ENCODE measurements at places on chromosomes 3 and 15.

- no peak for DNase-seq
Measured at GRCh38 chr3:151604891-151605290, 128.8 kb upstream of the AADACL2 start.

DNA sequence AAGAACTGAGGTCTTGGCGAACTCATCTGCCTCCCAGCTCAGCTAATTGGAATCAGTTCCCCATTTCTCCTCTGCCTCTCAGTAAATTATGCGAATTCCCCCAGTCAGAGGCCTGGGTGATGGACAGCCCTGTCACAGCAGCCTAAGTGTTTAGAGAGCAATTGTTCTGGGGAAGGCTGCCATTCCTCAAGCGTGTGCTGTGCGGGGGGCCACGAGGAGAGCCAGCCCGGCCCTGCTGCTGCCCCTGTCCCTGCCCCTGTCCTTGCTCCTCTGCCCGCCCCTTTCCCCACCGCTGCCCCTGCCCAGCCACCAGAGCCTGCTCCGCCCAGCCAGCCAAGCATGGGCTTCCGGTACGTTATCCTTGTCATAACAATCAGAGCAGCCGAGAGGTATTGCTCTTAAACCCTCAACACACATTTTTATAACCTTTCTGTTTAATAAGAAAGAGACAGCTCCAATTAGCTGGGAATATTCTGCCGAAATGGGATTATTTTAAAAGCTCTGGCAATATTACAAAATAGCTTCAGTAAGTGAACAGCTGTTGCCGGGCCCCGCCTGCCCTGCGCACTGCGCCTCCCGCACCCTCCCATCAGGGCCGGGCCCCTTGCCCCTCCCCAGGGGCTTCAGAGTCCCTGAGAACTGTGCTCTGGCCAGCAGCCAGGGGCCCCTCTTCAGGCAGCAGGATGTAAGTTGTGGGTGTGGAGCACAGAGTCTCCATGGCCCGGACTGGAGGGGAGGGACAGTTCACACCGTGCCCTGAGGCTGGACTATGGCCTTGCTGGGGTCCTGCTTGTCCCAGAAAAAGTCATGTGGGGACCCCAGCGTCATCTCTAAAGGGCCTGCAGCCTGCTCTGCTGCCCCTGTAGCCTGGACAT is 12.4 kb upstream of the CACNA2D2 start:
- peak; percentile 33 for DNase-seq

GRCh38 chr3:136909187-136909586 is 47.2 kb downstream of the NCK1 start:
- DNase-seq = no peak

DNA sequence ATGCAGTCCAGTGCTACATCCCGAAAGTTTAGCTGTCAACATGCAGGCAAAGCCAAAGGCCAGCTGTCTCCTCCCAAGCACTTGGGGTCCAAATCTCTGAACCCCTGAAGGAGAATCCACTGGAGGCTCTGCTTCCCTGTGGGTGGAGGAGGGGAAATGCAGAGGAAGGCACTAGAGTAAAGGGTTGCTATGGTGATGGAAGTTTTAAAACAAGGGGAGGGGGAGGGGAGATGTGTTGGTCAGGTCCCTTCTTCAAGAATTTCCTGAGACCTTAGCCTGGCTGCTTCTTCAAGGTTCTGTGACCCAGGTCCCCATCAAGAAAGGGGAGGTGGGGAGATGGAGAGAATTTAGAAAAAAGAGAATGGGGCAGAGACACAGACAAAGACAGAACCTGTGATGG is 2.3 kb downstream of the CAMKV start:
- DNase-seq = no peak

DNA sequence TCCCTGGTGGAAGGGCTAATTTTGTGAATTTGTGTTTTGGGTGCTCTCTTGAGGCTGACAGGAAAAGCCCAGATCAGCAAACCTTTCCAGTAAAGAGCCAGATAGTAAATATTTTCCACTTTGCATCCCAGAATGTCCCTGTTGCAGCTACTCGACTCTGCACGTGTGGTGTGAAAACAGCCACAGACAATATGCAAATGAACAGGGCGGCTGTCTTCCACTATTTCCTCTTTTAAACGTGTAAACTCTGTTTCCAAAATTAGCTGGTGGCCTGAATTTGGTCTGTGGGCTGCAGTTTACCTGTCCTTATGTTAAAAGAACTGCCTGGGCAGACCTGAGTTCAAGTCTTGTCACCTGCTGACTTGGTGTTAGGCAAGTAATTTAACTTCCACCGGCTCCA is 202.7 kb downstream of the EDEM1 start:
- DNase-seq = no peak

DNA sequence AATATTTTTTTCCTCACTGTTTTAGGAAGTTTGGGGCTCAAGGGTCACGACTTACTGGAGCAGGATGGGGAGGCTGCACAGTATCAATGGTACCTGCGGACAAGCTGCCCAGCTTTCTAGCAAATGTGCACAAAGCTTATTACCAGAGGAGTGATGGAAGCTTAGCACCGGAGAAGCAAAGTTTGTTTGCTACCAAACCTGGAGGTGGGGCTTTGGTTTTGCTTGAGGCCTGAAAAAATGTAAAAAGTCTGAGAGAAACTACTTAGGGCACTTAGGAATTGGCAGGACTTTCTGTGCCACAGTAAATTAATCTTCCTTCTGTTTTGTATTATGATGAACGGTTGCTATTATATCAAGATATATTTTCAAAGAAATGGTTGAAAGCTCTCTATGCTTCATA is 95.1 kb upstream of the FGF7 start:
- no peak for DNase-seq

Data from NCI-H187 (cell line).